ENCODE measurements at places on chromosomes 4 and X. TPM values are rescaled to one million over a fixed set of nuclear protein-coding genes. Genes with fewer than 3 reads are reported as not detected.

FAM9A gene
- total RNA-seq = not detected

DNA sequence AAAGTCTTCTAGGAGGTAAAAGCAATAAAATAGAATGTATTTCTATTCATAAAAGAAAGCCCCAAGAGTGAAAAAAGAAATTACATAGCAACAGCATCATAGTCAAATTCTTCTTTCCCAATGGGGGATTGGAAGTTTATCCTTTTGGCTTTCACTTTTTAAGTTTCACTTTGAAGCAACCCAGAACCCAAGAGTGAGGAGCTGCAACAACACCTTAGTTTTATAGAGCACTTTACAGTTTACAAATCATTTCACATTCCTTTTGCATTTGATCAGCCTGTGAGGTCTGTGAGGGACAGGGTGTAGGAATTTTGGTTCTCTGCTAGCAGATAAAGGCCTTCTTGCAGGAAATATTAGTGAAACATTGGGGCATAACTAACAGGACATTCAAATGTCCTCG is 112.0 kb upstream of the NDP start:
- H3K27me3 ChIP-seq = no peaks in the 10 kb centered on the region
- no peaks in the 10 kb centered on the region for H3K36me3 ChIP-seq

TBC1D14 gene
- 49.7 TPM for total RNA-seq

PLAC1 gene
- total RNA-seq = not detected

POF1B gene
- not detected for total RNA-seq

AFAP1 gene
- total RNA-seq = 18.2 TPM

ZCCHC18 gene
- 2.6 TPM for total RNA-seq

Data from H1 (cell line).